ENCODE measurements at places on chromosomes 7 and 10.

DNA sequence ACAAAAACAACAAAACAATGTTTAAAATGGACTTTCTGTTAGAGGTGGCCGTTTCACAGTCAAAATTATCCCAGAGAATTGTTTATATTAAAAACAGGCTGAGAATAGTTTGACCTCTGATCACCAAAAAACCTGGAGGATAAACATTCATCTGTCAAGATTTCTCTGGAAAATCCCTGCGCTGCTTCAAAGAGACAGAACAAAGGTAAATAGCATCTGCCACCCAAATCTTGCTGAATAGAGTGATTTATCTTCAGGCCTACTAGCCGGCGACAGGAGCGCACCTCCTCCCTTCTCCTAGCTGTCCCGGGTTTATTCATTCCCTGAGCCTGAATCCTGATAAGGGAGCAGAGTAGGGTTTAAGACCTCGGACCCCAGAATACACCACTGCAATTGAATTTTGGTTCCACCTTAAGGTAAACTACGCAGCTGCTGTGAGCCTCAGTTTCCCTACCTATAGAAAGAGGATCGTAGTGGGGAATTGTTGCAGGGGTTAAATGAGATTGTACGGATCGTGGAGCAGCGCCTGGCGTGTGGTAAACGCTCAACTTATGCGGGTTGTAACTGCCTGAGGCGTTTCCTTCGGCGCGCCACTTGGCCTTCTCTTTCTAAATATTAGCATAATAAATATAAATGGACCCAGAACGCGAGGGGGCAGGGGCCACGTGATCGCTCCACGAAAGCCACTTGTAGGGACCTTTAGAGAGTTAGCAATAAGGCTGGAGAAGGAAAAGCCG is 498 bp upstream of the ST7 start:
- DNase-seq = no peak

GRCh38 chr7:43764039-43764761 is 5.7 kb downstream of the BLVRA start:
- no peak for DNase-seq

- no peak for DNase-seq
These were observed 32.3 kb downstream of the OAT start for GRCh38 chr10:124386186-124387077.

DNA sequence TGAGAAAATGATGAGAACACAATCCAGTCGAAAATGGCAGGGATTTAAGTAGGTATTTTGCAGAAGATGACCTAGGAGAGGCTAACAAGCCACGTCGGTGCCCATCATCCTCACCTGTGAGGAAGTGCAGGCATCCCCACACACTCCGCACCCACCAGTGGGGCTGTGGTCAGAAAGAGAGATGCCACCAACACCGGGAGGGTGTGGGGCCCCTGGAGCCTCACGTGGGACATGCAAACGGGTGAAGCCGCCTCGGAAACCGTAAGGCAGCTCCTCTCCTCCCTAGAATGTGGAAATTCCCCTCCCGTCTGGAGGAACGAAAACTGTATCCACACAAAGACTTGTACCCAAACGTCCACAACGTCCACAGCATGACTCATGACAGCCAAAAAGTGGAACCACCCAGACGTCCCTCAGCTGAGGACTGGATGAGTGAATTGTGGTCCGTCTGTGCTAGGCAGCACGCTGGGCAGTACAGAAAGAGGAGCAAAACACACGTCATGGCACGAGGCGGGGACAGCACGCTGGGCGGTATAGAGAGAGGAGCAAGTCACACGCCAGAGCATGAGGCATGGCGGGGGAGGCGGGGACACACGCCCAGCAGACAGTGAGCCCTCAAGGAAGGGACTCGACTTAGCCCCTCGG is 246.0 kb downstream of the ELFN1 start:
- DNase-seq = no peak

DNA sequence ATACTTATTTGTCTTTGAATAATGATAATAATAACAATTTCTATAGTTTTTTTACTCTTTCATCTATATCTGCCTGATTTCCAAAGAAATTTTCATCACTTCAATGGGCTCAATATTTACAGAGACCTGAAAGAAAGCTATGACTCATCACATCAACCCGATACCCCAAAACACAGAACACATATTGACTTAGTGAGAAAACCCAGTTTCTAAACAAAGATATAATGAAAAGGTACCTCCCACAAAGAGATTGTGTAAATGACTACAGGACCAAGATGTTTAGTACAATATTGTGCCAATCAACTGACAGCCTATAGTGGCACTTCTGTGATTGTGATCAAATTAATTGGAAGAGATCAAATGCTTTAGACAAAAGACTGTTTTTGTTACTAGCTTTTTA is 133.9 kb downstream of the PCDH15 start:
- no peak for DNase-seq

DNA sequence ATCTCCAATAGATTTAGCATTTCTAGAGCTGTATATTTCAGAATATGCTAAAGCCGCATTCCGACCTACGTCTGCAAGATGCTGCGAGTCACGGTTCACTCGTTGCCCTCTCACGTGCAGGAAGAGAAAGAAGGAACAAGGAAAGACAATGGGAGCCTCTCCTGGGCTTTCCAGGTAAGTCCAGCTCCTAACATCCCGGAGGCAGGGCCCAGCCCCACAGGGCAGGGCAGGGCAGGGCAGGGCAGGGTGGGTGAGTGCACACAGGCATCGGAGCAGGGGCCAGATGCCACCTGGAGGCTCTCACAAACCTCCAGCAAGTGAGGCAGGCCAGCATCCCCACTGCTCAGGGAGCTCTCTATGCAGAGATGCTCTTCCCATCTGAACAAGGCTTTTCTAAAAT is 50.8 kb downstream of the VOPP1 start:
- no peak for DNase-seq

- no peak for DNase-seq
These were observed 82.0 kb upstream of the GTF2IRD1 start for GRCh38 chr7:74371381-74372341.

- DNase-seq = no peak
These were observed 110.0 kb downstream of the CAMK1D start for GRCh38 chr10:12459340-12459739.

- DNase-seq = no peak
These were observed 1159.0 kb downstream of the TYW1 start for GRCh38 chr7:68155676-68156075.

DNA sequence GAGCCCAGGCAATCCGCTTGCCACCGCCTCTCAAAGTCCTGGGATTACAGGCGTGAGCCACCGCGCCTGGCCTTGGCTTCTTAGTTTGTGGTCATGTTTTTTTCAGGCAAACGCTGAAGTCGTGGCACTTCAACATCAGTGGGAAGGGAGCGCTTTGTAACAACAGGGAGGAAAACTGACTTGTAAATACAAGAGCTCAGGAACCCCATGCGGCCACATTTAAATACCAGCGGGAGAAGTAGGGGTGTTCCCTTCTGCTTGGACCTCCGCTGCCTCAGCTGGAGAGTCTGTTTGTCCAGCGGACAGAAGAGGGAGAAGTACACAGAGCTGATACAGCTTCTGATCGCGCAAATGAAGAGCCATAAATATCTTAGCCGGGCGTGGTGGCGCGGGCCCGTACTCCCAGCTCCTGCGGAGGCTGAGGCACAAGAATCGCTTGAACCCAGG is 108.7 kb upstream of the KMT2C start:
- no peak for DNase-seq

GRCh38 chr10:88343761-88344484 is 239.2 kb downstream of the RNLS start:
- DNase-seq = no peak

DNA sequence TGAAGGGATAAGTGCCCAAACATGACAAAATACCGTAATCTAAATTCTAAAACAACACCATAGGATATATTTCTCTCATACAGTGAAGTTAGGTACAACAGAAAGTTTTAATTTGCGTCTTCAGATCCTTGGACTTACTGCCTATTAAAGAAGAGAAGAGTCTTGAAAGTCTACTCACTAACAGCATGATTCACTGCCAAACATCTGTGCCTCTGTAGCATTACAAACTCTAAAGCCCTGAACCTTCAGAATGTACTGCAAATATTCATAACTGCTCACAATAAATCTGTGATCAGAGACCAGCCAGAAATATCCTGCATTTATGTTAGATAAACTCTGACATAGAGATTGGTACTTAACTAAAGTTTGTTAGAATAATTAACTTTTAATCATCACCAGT is 365.3 kb downstream of the PARD3 start:
- no peak for DNase-seq

GRCh38 chr7:48841739-48842138 is 82.6 kb upstream of the CDC14C start:
- no peak for DNase-seq

- no peak for DNase-seq
These were observed 11.8 kb downstream of the UROS start for GRCh38 chr10:125811251-125811650.

GRCh38 chr7:82704121-82704520 is 260.5 kb upstream of the CACNA2D1 start:
- no peak for DNase-seq

DNA sequence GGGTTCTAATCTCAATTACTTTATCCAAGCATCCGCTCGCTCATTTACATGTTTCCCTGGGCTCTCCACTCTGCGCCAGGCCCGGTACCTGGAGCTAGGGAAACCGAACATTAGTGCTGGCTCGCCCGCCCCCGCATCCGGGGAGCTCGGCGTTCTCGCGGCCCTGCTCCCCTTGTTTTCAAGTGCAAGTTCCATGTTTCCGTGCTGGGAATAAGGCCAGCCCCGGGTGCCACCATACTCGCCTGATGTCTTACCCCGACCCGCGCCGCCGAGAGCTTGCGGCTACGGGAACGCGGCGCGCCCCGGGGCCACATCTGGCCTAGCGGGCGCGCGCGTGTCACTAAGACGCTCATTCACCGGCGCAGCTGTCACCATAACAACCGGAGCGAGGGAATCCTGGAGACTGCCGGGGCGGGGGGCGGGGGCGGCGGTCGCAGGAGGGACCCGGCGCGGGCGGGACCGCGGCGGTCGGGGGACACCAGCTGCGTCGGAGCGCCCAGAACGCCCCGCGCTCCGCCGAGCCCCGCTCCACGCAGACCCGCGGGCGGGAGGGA is at the start of gene NEURL1:
Gene NEURL1 (plus strand): TSS at position 344 of the 554 bp plus-strand sequence. CDS start 683 bp downstream, outside the sequence.
- DNase-seq = no peak

DNA sequence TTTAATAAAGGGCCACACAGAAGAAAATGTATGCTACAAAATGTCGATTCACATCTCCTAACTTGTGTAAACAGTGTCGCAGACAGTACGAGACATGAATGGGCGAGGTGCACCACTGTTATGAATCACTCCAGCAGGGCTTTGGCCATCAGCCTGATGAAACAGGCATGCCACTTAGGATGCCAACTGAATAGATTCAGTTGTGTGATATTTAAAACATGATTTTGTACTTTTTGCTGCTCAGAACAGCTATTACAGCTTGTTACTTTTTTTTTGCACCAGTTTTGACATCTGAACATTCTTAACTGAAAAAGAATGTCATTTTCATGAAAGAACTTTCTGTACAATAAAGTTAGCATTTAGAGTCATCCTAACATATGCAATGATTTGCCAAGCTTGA is 138.1 kb downstream of the VTI1A start:
- no peak for DNase-seq

Measured in GM12864 (cell line).